Stimulated activated CD4-positive, alpha-beta T cell treated with anti-CD3 and anti-CD28 coated beads, TNF-alpha, amount 100 ng/mL, for 1 hour (primary cell): ENCODE measurements at places on chromosomes 6 and 20.

- DNase-seq: no peak
Observed at GRCh38 chr6:125207956-125208355, 54.4 kb downstream of the TPD52L1 start.

DNA sequence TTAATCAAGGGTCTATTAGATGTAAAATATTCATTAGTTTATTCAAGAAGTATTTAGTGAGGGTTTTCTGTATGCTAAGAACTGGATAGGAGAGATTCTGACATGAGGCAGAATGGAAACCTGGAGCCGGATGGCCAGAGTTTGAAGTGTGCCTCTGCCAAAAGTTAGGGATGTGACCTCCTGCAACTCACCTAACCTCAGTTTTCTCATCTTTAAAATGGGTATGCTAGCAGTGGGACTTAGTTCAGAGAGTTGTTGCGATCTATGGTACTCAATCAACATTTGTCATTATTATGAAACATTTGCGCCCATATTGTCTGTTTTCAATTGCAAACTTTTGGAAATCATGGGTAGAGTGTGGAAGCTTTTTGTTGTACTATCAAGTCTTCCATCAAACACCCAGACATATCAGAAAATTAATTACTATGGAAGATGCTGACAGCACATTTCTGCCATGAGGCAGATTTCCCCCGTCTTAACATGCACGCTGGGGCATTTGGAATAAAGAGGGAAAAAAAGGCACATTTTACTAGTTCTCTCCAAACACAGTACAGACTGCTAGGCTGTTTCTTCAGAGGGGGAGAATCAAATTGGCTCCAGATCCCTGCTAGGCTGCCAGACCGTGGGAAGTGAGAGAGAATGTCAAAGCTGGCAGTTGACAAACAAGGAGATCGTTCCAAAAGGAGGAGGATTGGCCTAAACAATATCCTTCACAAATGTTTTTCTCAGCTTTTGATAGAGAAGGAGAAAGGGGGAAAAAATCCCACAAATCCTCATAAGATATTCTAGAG, 205.3 kb upstream of the TSHZ2 start:
- DNase-seq: no peak

DNA sequence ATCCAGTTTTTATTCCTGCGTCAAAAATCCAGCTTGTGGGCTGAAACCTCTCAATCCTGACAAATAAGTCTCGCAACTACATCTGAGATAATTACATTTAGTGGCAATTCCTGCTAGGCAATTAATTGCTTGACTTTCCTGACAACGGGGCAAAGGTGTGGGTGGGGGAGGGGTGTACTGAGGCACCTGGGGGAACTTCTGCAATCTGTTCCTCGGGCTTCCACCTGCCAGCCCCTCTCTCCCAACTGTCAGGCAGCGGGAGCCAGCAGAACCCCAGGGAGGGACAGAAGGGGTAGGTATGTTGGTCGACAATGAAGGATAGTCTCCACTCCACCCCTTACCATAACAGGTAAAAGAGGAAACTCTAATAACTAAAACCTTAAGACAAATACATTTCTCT, 6.8 kb downstream of the C6orf52 start:
- DNase-seq: no peak

GRCh38 chr6:134740473-134741199, 209.3 kb downstream of the ALDH8A1 start:
- DNase-seq: no peak

DNA sequence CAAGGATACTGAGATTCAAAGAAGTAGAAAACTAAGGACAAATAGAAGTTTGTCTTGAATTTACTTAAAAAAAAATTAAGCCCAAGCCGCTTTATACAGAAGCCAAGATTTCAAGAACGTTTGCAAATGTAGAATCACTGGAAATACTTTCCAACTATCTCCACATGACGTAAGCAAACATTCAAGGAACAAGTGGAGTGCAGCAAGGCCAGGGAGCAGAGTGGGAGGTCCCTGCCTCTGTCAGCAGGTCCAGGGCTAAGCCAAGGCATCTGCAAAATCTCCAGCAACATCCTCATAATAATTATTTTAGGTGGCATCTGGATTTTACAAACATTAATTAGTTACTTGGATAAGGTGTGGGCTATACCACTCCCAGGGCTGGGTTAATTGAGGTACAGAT, 60.1 kb upstream of the AKIRIN2 start:
- no peak for DNase-seq

DNA sequence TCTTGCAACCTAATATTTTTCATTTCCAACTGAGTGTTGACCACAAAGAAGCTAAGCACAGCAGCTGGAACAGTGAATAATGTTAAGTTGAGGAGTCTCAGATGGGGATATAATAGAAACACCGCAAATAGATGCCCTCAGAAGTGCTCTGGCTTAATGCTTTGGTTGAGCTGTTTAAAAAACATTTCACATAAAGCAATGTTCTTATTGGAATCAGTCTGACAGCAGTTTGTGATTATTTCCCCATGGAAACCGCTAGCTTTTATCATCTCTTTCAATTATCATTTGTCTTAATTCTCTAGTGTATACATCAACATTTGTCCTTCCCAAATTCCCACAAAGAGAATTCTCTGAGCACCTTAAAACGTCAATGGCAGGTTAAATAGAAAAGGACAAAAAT, 30.8 kb downstream of the METTL24 start:
- DNase-seq: no peak

GRCh38 chr6:158640519-158640918, 4.0 kb downstream of the DYNLT1 start:
- no peak for DNase-seq

- DNase-seq: no peak
Observed at GRCh38 chr20:2521369-2522305, 12.9 kb upstream of the ZNF343 start.

GRCh38 chr6:154408891-154409500, 52.4 kb upstream of the IPCEF1 start:
- DNase-seq: no peak

- DNase-seq: no peak
Observed at GRCh38 chr6:82554666-82555065, 191.0 kb downstream of the TPBG start.

- DNase-seq: no peak
Observed at GRCh38 chr6:34657037-34657306, 39.6 kb downstream of the ILRUN start.

GRCh38 chr20:21096321-21097043, 9.7 kb downstream of the LINC00237 start:
- DNase-seq: no peak

DNA sequence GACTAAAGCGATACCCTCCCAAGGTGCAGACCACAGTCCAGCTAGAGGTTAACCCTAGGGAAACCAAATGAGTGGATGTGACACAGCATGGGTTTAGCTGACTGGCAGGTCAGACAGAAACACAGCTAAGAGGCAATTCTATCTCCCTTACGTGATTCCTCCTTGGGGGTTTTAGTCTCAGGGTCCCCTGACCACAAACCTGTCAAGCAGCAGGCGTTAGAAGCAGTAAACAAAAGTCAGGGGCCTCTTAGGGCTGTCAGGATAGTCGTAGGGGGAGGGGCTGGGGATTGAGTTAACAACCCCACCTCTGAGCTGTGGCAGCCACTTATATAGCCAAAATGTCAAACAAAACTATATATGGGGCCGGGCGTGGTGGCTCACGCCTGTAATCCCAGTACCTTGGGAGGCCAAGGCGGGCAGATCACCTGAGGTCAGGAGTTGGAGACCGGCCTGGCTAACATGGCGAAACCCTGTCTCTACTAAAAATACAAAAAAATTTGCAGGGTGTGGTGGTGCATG, 13.6 kb downstream of the KCNK5 start:
- no peak for DNase-seq

GRCh38 chr20:46173652-46174468, 55.7 kb downstream of the CD40 start:
- DNase-seq: no peak
